NCI-H1694 treated with DMSO at 0.1 percent for 48 hours (cell line): ENCODE measurements at places on chromosomes 5 and 9.

GRCh38 chr9:32552172-32552872 lies at the start of the genes SMIM27 and TOPORS:
SMIM27 (plus strand) TSS chr9:32552327; CDS start chr9:32552435, 108 bp downstream.
TOPORS (minus strand) TSS chr9:32552586; CDS start chr9:32552436, 150 bp downstream.
- peak; percentile 92 for DNase-seq

- no peak for DNase-seq
Observed at GRCh38 chr5:123651234-123651633, 139.3 kb downstream of the CSNK1G3 start.

DNA sequence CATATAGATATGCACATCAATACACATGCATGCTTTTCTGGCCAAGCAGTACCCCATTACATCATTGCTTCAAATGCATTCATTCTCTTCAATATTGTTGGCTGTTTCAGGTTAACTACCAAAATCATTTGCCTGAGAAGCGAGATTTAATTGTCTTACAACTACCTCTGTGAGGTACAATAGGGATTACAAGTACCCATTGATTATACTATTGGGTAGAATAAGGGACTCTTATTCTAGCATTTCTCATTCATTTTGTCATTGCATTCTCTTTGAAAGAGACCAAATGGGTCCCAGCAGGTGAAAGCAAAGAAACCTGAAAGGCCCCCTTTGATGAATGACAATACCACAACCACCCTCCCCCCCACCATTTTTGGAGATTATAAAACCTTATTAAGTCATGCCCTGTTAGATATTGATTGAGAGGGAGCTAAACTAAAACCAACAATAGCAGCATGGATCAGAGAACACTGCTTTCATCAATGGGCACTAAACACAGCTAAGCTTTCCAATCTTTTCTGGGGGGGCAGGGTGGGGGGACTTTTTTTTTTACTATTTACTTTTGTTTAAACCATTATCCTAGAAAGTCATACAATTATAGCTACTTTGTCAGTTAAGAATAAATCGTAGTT lies 375.0 kb upstream of the CCNH start:
- no peak for DNase-seq

DNA sequence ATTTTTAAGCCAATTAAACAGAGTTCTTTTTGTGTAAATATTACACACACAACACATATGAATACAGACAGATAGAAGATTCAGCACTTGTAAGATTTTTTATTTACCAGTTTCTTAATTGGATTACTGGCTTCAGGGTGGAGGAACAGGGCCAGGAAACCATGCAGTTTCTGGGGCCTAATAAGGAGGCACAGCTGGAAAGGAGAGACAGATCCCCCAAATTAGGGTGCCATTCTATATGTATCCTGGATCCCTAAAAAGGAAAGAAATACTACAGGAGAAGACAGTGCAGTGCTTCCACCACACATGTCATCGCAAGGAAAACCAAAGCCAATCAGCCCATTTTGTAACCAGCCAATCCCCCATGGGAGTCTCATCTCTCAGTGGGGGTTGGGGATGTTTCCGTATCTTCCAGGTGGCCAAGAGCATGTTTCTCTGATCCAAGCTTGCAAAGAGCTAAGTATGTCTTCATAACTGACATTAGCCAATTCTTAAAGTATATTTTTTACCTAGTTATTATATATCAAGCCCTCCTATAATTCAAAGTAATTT lies 15.8 kb upstream of the ABO start:
- DNase-seq: no peak

DNA sequence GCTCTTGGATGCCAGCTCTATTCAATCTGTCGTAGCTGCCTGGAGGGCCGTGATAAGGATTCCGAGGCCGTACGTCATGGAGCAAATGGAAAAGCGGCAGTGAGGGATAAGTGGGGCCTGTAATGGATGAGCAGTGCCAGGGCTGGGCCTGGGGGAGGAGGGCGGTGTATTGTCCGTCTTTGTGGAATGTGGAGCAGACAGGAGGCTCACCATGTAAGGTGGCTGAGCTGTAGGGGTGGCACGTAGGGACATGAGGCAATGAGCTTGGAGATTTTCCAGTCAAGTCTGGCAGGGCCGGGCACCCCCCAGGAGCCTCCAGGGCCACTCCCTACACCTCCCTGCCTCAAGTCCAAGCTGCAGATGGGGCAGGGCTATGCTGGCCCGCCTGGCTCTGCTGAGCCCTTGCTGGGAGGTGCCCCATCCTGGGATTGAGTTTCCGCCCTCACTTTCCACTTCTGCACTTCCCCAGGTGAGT lies 29.2 kb downstream of the NCS1 start:
- DNase-seq: no peak

GRCh38 chr9:80285326-80285725 lies 713.6 kb downstream of the TLE4 start:
- peak; percentile 21 for DNase-seq

GRCh38 chr9:18428661-18429060 lies 45.3 kb upstream of the ADAMTSL1 start:
- DNase-seq: no peak

GRCh38 chr5:31786090-31786631 lies 147.2 kb downstream of the PDZD2 start:
- DNase-seq: no peak

- no peak for DNase-seq
Observed at GRCh38 chr5:181037365-181037861, 2.7 kb upstream of the BTNL9 start.
